ENCODE measurements at places on chromosomes 12 and 14.

GRCh38 chr12:26090836-26091510 lies 33.9 kb downstream of the BHLHE41 start:
- no peak for DNase-seq

GRCh38 chr14:64683264-64683663 lies 21.0 kb upstream of the PLEKHG3 start:
- DNase-seq: no peak

DNA sequence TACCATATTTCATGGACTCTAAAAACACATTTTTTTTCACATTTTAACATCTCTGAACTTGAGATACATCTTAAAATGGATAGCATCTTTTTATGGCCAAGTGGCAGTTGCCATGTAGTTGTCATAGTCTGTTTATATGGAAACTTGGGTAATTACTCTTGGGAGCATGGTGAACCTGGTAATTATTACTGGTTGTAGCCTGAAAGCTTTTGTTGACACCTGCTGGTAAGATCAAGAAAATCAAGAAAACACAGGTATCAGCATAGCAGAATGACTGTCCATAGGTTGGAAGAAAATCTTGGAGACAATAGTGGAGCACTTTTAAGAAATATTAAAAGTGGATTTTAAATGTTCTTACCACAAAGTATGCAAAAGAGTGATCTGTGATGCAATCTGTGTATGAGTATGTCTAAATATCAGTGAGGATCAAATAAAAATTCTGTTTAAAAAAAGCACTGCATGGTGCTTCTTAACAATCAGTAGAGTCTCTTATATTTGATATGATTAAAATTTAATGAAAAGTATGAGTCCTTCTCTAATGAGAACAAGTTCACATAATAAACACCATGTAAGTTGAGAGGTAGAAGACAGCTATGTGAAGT lies 44.2 kb downstream of the TTC8 start:
- DNase-seq: no peak

GRCh38 chr12:101794574-101794973 lies 36.2 kb downstream of the GNPTAB start:
- DNase-seq: no peak

DNA sequence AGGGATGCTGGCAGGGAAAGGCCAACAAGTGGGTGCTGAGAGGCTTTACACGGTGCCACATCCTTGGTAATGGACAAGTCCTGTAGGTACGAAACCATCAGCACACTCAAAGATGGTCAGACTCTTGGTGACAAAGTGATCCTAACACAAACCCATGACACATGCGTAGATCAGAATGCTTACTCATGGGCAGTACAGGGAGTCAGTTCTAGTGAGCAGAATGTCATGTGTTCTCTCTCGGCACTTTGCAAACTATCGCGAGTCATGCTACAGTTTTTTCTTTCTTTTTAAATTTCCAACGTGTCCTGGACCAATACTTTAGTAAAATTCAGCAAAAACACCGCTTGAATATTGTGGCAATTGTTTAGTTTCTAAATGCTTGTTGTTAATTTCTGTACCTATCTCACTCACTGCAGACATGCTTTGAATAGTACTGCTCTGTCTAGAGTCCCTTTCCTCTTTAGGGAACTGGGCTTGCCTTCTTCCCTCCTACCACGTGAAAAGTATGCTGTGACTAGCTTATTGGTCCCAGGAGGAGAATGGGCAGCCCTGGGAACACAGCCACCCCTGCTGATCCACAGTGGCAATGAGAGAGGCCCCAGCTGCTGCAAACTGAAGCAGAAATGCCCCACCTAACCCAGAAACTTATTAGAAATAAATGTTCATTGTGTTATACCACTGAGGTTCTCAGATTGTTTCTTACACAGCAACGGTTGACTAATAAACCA lies 62.4 kb downstream of the UBR7 start:
- no peak for DNase-seq

GRCh38 chr14:60670989-60671388 lies 21.7 kb upstream of the SIX1 start:
- no peak for DNase-seq

DNA sequence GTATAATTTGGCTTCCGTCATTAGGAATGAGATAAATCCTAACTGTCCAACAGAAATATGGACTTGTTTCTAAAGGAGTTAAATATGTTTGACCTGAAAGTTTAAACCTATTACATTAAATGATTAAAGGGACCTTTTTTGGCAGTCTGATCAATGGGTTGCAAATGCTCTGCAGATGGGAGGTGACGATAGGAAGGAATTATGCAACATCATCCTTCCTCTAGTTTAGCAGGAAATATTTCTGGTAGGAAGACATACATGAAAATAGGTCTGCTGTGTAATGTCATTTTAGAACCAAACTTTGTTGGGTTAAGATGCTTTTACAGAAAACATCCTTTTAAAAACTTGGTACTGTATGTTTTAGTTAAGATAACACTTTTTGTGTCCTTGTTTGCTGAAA lies 2.6 kb downstream of the LRRC10 start:
- no peak for DNase-seq

DNA sequence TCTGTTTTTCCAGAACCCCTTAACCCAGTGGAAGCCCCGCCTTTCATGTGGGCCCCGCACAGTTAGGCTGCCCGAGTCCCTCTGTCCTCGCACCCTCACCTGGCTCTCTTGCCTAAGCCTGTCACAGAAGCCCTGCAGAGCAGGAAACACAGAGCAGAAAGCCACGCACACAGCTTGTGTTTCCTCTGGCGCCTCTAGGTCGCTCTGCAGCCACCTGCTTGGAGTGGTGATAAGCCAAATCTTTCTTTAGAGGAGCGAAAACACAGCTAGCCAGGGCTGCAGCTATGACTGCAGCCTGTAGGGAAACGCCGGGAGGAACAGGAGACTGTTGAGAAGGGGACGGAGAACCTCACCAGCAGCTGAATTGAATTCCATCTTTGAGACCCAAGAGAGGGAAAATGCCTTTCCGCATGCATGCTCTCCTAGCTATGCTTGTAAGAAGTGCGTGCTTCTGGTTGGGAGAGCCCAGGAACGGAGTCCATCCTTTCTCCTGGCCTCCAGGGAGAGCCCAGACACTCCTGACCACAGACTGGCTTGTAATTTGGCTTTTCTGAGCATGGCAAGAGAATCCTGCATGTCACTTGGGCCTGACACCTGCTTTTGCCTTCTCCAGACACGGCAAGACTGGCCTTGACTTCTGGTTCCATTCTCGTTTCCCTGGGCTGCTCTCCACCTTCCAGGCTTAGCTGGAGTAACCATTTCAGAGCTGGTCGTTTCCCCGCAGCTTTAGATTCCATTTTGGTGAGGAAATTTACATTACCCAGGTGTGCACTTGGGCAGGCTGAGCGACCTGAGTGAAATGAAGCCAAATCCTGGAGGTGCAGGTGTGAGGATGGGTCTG lies 301.6 kb downstream of the CACNA1C start:
- DNase-seq: no peak

DNA sequence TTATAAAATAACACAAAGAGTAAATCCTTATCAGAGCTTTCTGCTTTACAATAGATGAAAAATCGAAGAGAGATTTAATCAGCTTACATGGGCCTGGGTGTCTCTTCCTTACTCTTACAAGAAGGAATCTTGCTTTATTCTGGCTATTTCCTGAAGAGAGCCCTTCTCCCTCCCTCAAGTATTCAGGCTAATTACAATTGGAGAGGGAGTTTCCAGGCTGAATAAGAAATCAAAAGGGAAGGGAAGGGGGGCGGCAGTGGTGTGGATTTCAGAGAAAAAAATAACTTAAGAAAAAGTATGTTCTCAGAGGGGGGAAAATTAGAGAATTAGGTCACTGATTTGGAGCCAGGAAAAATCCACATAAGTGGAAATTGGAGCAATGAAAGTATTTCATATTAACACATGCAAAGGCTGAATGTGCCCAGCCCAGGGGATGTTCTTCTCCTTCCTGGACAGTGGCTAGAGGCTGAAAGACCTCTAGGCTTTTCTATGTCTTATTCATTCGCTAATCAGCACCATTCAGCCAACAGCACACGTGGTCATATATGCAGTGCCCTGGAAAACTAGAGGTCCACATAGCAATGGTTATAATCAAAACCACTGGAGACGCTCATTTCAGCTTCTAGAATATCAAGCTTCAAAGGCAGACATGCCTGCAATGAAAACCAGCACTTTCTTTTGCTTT lies 158.9 kb upstream of the BTG1 start:
- no peak for DNase-seq

DNA sequence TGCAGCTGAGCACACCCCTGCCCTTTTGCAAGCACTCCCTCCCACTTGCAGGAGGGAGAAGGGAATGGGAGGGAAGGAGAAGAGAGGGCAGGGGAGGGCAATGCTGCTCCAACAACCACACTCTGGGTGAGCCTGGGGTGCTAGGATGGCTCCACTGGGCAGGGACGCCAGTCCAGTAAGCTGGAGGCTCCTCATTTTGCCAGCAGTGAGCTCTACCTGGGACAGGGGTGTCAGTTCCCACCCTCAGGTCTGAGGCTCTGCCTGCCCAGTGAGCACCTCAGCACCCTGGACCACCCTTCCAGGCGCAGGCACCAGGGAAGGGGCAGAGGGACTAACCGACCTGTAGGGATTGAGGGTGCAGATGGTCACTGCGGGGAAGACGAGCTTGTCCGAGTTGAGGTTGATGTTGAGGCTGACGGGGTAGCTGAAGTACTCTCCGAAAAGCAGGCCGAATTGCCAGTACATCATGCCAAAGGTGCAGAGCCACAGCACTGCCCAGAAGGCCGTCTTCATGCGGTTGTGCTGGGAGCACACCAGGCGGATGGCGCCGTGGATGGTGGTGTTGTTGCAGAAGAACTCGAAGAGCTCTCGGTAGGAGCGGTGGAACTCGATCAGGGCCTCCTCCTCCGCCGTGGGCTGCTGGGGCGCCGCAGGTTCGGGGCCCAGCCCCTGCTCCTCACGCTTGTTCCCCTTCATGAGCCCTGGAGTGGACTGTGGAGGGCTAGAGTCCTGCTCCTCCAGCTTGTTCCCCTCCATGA lies 1.2 kb downstream of the SCNN1A start:
- DNase-seq: no peak

GRCh38 chr12:10067942-10068341 lies 30.8 kb downstream of the CLEC1A start:
- no peak for DNase-seq

Measured in activated T-cell treated with anti-CD3 and anti-CD28 coated beads for 4 hours (primary cell).